ENCODE measurements at places on chromosomes 13 and 19.
A peak's percentile ranks its signal among the peaks of the same experiment; 100 is the strongest.

DNA sequence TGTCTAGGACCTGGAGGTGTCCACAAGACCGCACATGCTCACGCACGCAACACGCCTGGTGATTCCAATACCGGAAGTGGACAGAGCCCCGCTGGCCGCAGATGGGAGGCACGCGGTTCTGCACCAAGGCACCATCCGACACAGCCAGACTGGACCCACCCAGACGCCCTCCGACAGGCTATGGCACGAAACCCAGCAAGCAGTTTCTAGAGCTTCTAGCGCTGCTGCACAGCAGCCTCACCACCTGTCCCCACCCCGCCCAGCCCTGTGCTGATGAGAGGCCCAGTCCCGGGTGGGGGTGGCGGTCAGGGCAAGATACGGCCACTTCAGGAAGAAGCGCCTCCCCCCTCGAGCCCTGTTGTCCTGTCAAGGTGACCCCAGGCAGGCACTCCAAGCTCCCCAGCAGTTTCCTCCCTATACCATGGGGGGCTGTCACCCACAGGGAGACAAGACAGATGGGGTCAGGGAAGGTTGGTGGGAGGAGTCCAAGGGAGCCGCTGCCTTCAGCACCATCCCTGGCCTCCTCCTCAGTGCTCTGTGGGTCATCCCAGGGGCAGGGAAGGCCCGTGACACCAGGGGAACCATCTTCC, 11.3 kb downstream of the LSM4 start:
- no peak for DNase-seq

- DNase-seq = no peak
Observed at GRCh38 chr19:43818500-43818899, 8.6 kb upstream of the ZNF283 start.

GRCh38 chr19:12689581-12690216, 1.9 kb downstream of the GNG14 start:
- no peak for DNase-seq

DNA sequence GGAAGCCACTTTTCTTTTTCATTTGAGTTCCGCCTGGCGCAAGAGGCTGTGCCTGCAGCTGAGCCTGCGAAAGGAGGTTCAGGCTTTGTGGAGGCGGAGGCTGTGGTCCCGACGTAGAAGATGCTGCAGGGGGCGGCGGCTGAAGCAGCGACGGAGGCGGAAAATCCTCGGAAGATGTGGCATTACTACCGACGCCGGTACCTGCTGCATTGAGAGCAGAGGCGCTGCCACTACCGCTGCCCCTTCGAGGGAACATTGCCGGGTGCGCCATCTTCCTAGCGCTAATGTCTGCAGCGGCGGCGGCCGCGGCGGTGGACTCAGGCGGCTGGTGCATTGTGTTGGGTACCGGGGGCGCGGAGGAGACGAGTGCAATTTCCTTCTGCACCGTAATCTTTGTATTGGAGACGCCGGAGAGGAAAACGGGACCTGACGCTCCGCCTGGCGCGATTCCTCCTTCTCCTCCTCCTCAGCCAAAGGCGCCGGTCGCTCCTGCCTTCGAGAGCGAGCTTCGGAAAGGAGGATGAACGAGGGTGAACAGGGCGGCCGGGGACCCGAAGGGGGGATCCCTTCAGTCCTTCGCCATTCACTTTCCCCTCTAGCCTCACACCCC, at the start of gene TSC22D1:
Gene TSC22D1, minus strand, starts transcription at position 590 of the 610 bp plus-strand sequence. Its CDS starts 256 bp downstream, at position 334.
- no peak for DNase-seq

DNA sequence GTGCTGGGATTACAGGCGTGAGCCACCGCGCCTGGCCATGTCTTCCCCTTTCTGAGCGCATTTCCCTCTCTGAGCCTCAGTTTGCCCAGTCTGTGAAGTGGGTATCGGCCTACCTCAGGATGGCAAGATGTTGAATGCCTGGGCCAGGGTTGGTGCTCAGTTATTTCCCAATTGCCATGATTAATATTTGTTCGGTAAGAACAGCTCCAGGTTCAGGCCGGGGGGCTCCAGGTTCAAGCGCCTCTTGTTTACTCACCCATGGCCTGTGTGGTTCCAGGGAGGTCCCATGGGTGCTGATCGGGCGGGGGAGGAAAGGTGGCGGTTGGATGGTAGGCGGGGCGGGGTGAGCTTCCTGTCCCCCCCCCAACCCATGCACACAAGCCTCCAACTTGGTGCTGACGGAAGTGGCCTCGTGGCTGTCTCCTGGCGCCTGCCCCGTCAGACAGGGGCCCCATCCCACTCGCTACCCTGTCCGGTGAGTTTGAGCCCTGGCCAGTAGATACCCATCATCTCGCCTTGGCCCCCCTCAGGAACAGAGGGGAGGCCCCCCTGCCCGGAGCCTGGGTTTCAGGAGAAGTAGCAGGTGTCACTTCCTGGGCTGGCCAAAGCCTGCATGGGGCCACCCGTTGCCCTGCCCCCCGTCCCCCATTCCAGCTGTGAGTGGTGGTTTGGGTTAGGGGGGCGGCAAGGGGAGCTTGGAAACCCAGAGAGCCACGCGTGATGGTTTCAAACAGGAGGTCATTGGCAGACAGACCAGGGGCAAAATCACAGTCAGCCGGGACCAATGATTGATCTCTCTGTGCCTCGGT, at the start of gene FCHO1:
Gene FCHO1, plus strand, starts transcription at position 375 of the 809 bp plus-strand sequence. CDS start 3,688 bp downstream, outside the sequence.
- DNase-seq = no peak

GRCh38 chr13:51041126-51041525, 69.9 kb downstream of the C13orf42 start:
- DNase-seq = peak; percentile 78

DNA sequence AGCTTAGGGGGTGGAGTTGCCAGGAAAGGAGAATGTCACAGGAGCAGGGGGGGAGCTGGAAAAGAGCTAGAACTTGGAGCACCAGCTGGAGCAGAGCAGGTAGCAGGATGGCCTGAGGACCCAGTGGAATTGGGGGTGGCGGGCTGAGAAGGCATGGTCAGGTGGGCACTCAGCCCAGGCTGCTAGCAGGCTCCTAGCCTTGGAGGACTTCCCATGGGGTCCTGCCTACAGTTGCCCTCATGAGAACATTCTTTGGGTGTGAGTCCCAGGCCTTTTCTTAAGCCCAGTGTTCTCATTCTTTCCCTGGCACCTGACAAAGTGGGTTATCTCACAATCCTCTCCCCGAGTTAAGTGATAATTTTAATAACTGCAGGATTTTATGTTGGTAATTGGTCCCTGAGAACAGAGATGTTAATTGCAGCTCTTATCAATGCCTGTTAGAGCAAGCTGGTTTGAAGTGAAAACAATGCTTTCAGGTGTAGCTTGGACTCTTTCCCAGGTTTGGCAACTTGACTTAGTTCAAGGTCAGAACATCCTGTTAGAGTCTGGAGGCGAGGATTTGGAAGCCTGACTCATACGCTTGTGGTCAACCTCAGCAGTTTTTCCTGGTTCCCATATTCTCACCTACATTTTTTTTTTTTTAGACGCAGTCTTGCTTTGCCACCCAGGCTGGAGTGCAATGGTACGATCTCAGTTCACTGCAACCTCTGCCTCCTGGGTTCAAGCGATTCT, 18.1 kb upstream of the OLFM4 start:
- no peak for DNase-seq

DNA sequence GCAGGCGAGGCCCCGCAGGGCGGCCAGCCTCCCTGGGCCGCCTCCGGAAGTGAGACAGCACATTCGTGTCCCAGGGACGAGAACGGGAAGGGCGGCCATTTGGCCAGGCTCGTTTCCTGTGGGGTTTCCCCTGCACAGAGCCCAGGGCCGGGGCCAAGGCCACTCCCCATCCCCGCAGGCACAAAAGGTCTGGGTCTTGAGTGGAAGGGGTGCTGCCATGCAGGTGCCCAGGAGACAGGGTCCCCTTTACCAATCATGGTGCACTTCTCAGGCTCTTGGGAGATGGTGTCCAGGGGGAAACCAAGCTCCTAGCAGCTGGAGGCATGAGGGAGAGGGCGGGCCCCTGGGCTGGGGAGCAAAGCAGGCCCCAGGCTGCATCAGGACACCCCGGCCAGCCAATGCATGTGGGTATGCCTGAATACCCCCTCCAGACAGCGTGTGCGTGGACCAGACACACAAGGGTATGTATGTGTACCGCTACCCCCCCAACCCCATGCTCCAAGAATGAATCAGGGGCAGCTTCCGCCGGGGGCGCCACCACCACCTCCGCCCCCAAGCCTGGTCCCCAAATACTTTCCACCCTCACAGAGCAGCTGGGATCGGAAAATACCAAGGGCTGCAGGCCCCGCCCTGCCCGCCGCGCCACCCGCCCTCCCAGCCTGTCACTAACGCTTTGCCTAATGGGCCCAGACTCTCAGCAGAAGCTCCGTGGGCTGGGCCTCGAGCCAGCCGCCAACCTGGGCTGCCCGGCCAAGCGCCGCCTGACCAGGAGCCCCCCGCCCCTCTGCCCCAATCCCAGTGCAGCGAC, 37.6 kb upstream of the NANOS3 start:
- DNase-seq = no peak

DNA sequence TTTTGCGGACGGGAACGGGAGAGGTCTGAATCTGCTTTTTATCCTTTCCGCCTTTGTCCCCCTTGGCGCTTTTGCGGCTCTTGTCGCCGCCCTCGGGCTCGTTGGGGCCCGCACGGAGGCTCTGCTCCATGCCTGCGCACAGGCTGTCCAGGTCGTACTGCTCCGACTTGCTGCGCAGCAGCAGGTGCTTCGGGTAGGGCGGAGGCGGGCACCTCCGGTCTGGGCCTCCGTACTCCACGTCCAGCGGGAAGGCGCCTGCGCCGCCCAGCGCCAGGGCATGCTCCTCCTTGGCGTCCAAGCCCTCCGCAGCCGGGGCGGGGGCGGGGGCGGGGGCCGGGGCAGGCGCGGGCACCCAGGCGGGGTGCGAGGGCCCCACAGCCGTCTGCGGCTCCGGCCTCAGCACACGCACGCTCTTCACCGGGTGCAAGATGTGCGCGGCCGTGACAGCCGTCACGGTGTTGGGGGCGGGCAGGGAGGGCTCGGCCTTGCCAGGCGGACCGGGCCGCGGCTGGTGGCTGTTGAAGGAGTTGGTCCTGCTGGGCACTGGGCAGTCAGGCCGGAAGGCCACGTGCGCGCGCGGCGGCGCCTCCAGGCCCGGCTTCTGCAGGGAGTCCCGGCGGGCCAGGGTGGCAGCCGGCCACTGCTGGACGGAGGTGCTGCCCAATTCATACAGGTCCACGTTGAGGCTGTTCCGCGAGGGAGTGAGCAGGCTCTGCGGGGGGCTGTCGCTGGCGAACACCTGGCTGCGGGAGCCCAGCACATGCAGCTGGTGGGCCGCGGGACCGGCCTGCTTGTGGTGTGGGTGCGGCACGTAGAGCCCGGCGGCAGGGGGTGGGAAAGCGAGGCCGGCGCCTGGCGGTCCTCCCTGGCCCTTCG, 73.1 kb downstream of the LATS2 start:
- no peak for DNase-seq

GRCh38 chr13:97295283-97296182, 73.4 kb downstream of the MBNL2 start:
- DNase-seq = no peak

- no peak for DNase-seq
Observed at GRCh38 chr13:21541271-21541670, 62.7 kb downstream of the MICU2 start.

DNA sequence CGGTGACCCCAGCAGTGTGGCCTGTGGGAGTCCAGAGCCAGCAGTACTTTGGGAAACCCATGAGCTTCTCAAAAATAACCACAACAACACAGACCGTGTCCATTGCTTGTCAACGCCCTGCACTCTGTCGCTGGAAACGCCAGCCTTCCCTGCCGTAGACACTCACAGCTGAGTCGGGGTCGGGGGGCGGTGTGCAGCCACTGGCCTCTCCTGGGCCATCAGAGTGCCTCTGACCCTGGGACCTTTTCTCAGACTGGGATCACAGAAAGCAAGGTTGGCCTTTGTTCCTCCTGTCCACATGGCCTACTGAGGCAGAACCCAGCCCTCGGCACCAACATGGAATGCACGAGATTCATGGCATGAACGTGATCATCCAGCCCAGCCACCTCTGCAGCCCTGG, 95.7 kb downstream of the TUBA3C start:
- DNase-seq = no peak

DNA sequence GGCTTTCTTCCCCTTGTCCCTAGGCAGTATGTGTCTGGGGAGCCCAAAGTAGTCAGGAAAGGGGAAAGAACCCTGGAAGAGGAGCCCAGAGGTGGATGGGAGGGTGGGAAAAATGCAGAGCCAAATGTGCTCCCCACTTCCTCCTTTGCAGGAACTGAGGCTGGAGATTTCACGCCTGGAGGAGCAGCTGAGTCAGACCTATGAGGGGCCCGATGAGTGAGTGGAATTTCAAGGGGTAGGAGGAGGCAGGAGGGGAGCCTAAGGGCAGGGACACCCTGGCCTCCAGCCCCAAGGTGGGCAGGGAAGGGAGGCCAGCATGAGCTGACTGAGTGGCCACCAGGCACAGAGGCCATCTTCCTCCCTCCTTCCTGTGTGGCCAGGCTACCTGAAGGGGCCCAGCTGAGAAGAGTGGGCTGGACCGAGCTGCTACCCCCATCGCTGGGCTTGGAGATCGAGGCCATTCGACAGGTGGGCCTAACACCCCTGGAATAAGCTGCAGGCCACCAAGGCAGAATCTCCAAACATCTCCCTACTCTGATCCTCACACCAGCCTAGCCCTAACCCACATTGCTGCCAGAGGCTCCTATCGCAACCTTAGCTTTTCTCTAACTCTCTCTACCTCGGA, 14.3 kb downstream of the PTH2 start:
- DNase-seq = no peak

DNA sequence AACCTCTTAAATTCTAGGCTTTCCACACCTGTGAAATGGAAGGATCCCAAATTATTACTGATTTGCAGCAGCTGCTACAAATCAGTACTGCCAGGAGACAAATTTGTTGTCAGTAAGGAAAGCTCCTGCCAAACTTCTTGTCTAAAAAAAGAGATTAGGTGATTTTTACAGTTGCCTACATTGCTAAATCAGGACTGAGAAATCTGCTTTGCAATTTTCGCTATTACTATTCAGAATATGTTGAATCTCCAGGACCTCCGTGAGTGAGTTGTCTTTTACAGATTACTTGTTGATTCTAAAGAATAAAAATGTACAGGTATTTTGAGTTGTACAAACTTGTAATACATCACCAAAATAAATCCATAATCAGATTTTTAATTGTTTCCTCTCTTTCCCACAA, 1815.9 kb downstream of the PCDH9 start:
- DNase-seq = no peak

DNA sequence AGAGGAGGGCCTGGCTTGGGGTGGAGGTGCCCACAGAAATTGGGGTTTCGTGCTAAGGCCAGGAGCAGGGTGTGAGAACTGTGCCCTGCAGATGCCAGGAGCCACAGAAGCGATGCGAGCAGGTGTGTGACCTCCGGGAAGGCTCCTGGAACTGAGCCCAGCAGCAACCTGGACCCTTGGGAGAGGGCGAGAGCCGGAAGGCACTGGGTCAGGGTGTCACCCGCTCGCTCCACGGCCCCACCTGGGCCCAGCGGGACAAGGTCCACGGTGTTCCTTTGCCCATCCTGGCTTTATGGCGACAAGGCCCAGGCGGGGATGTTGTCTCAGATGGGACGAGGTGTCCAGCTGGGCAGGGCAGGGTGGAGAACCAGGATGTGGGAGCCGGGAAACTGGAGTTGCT, 4.2 kb downstream of the MISP start:
- no peak for DNase-seq

DNA sequence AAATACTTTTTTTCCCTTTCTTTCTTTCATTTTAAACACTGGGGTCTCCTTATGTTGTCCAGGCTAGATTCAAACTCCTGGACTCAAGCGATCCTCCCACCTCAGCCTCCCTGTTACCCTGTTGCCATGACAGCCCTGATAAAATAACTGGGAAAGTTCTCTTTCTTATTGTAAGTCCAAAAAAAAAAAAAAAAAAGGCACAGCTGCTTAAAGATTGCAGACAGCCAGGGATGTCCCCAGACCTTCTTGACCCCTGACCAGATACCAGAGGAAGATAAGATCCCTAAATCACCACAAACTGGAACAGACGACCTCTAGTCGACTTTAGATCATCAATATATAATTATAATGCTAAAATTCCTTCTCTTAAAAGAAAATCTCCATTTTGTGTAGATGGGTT, 1.1 kb upstream of the MVB12A start:
- DNase-seq = no peak

Data from cerebellar nuclear complex (tissue), 1 donor.